Osteocyte (in vitro differentiated cells): ENCODE measurements at places on chromosomes 16 and 17. TPM values are rescaled to one million over a fixed set of nuclear protein-coding genes. Genes with fewer than 3 reads are reported as not detected.
A peak's percentile ranks its signal among the peaks of the same experiment; 100 is the strongest.

Gene CLUH
- 47.0 and 49.4 TPM in 2 replicates for total RNA-seq

Gene RNF43
- total RNA-seq = not detected in 2 replicates

Gene IL17C
- total RNA-seq = not detected in 2 replicates

Gene TGFB1I1
- total RNA-seq = 112 and 120 TPM in 2 replicates

Gene KREMEN2
- total RNA-seq = not detected in 2 replicates

Gene CNTROB
- 30.2 and 30.9 TPM in 2 replicates for total RNA-seq

Gene CYB5D1
- 8.5 and 10.2 TPM in 2 replicates for total RNA-seq

Gene TBC1D3G
- not detected in 2 replicates for total RNA-seq

Gene PRPSAP2
- 25.7 and 27.1 TPM in 2 replicates for total RNA-seq

Gene TMED6
- total RNA-seq = 0.40 and 0.94 TPM in 2 replicates

Gene LRRC37B
- 18.9 and 24.7 TPM in 2 replicates for total RNA-seq

Gene RNU2-1
- total RNA-seq = 5,002 and 5,011 TPM in 2 replicates

Gene ZNF598
- total RNA-seq = 45.4 and 46.9 TPM in 2 replicates

Gene EPOP
- total RNA-seq = 1.0 TPM in 2 replicates

Gene LYRM1
- 14.9 and 18.1 TPM in 2 replicates for total RNA-seq

Gene TERB1
- 0.18 and 0.43 TPM in 2 replicates for total RNA-seq

Gene CASKIN1
- total RNA-seq = 2.4 and 3.7 TPM in 2 replicates

Gene KRTAP1-5
- total RNA-seq = not detected in 2 replicates

DNA sequence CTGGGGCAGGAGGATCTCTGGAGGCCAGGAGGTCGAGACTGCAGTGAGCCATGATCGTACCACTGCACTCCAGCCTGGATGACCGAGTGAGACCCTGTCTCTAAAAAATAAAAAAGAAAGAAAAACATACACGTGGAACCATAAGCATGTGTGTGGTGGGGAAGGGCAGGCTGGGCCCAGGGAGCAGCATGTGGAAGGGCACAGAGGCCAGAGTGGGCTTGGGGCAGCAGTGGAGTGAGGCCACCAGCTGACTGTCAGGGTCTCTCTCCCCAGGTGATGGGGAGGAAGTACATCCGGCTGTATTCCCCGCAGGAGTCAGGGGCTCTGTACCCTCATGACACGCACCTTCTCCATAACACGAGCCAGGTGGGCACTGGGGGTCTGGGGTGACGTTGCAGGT is 16.8 kb downstream of the KDM8 start:
- no peak for DNase-seq

DNA sequence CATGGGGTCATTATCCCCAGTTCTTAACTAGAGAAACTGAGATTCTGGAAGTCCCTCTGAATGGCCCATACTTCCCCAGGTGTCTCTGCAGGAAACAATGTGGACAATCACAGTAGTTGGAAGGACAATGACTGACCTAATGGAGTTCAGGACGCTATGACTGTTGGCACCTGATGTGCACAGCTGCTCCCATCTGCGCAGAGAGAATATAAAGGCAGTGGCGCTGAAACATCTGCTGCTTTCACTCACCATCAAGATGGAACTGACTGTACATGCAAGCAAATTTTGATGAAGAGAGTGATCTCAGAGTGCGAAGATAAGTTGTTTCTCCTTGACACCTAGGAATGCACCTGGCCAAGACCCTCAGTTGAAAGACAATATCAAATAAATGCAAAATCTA is 395.7 kb upstream of the ASIC2 start:
- DNase-seq = no peak

DNA sequence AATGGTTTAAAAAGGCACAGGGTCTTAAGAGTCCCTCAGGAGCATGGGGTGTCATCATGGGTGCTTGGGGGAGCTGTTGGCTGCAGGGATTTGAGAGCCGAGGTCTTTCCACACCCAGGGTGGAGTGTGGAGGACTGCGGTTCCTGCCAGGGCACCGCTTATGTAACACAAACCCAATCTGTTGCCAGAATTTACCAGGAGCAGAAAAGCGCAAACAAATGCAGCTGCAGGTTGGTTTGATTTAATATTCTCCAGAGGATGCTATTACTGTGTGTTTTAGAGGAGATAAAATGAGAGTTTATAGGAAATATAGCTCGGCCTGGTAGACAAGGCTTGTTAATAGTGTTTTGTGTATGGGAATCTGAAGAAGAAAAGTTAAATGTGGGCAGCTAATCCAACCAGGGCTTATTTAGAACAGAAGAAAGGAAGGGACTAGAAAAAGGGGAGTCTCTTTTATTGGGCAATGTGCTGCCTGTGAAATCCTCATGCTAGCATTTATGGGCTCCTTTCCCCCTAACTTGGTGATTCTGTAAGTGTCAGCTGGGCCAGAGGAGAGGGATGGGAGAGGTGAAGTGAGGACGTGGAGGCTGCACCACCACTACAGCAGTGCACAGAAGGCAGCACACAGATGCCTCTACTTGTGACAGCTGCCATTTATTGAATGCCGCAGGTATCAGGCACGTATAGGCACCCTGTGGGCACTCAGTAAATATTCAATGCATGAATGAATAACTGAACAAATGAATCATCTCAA is 174.7 kb downstream of the KATNIP start:
- DNase-seq = no peak

DNA sequence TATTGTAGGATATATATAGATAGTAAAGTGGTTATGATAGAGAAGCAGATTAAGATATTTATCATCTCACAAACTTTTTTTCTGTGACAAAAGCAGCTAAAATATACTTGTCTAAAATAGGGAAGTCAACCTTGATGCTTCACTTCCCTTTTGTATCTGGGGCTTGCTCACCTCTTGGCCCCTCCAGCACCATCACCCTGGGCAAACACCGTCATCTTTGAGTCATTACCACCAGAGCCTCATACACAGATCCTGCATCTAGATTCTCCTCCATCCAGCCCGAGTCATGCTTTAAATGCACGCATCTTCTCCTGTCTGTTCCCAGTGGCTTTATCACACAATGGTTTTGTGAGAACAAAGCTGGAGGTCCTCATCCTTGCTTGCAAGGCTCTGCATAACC is 1062.7 kb upstream of the EEF2KMT start:
- DNase-seq = peak; percentile 27

GRCh38 chr17:49576088-49576916 is 631 bp downstream of the NXPH3 start:
- DNase-seq = no peak

DNA sequence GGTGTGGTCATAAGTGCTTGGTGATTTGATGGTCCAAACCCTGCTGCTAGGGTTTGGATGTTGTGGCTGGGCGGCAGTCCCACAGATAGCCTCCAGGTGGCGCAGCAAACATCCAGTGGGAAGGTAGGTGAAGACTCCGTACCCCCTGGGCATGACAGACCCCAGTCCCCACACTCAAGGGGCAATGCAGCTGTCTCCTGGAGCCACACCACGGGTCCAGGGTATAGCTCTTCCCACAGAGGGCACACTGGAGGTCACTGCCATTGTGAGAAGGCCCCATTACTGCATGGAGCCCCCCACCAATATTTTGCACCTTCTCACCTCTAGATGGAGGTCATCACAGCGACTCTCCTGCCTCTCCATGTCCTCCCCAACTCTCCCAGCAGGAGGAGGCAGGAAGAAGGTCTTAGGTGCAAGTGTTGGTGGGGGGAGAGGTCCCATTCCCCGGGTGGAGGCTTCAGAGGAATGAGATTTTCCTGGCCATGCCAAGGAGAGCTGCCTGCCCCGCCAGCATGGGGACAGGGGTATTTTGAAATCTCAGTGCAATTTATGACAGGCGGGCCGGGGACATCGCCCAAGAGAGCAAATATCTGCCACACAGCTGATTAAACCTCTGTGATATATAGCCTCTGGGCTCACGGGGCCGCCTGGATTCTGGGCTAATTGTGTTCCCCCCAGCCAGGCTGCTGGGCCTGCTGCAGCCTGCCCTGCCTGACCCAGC is 17.1 kb upstream of the C17orf113 start:
- DNase-seq = no peak

GRCh38 chr16:49496656-49497055 is 123.1 kb downstream of the C16orf78 start:
- DNase-seq = no peak

GRCh38 chr16:62213763-62214162 is 177.5 kb upstream of the CDH8 start:
- no peak for DNase-seq

GRCh38 chr17:81114351-81115093 is 50.8 kb upstream of the PVALEF start:
- no peak for DNase-seq

GRCh38 chr17:43092901-43093300 is 32.3 kb downstream of the BRCA1 start:
- no peak for DNase-seq

DNA sequence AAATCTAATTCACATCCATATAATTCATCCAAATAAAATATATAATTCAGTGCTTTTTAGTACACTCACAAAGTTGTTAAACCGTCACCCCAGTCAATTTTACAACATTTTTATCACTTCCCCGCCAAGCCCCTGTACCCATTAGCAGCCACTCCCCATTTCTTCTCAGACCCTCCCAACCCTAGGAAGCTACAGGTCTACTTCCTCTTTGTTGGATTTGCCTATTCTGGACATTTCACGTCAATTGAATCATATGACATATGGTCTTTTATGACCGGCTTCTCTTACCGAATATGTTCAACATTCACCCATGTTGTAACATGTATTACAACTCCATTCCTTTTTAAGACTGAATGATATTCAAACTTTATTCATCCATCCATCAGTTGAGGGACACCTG is 19.9 kb upstream of the MLKL start:
- DNase-seq = no peak

DNA sequence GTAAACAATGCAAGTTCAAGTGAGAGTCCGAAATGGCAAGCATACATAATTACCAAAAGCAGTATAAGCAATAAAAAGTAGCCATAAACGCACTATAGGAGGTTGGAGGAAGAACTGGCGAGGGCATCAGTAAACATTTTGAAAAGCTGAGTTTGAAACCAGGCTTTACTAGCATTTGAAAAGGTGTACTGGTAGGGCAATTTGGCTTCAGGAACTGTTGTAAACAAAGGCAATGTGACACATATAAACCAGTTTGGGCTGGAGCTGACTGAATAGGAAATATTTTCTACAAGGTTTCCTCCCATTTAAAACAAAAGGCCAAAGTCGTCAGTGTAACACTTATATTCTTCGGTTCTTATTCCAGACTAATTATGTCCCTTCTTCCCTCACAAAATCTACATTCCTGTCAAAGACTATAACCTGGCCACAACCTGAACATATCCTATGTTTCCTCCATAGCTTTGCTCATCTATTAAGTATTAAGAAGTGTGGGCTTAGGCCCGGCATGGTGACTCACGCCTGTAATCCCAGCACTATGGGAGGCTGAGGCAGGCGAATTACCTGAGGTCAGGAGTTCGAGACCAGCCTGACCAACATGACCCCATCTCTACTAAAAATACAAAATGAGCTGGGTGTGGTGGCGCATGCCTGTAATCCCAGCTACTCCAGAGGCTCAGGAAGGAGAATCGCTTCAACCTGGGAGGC is 7.8 kb downstream of the CBX1 start:
- DNase-seq = no peak

GRCh38 chr17:2018716-2019510 is 6.2 kb downstream of the RTN4RL1 start:
- DNase-seq = no peak

DNA sequence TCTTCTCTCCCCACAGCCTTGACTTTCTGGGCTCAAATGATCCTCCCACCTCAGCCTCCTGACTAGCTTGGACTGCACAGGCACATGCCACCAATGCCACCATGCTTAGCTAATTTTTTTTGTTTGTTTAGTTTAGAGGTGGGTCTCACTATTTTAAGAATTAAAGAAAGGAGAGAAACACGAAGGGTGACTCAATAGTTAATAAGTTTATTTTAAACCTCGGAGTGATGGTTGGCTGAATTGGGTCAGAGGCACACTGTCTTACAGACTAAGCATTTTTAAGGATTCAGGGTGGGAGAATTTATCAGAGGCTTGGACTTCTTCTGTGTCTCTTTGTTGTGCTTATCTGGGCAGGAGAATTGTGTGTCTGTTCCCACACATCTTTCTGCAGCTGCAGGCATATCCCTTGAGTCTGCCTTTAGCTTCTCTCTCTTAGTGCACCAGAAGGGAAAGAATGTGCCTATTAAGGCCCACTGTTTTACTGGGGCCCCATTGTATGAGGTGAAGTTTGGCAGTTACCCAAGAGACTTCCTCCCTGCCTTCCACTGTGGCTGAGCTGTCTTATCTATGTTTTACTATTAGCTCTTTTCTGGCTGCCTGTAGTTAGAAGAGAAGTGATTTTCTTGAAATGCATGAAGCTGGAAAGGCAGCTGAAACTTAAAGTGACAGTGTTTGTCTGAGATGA is 2172.0 kb downstream of the TP53TG3F start:
- DNase-seq = no peak

- DNase-seq = peak; percentile 66
Observed at GRCh38 chr16:26816885-26817571, 249.7 kb upstream of the C16orf82 start.

GRCh38 chr16:28499854-28500253 is 5.4 kb downstream of the APOBR start:
- DNase-seq = no peak
